ENCODE measurements at places on chromosomes 1 and 21.

DNA sequence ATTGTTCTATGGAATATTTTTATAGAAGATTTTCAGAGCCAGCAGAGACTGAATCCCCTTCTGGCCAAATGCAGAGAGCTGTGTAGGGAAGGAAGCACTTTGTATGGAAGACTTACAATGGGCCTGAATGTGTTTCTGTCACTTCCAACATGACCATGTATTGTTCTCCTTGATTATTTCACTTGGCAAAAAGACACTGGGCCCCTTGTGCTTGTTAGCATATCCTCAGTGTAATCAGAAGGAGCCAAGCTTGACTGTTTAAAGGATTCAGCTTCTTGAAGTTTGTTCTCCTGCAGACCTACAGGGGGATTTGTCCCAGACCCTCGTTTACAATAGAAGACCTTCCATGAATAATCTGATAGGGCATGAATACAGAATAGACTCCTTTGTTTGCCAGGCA is 48.1 kb upstream of the UBE2U start:
- DNase-seq = no peak

DNA sequence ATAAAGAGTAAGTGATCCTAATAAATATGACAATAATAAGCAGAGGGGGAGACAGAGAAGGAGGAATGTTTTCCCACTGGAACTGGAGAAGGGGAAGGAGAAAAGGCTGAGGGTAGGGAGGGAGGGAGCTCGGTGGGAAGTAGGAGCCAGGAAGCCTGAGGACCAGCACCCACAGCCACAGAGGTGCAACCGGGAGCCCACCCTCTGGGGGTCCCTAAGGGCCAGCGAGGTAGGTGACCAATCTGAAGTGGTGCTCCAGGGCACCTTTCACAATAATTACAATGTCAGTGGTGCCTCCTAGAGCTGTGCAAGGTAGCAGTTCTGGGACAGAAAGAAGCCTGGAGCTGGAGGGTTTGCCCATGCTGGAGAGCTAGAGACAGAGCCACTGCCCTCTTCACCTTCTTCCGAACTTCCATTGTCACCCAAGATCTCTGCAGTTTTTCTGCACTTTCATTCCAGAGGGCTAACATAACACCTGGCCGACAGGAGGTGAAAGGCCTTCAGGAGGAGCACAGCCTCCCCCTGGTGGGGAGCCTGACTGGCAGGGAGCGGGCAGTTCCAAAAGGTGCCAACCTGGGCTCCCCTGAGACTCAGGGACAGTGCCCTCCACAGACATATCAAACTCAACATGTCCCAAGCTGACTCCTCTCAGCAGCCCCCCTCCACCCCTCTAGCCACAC is 4.1 kb upstream of the AHCYL1 start:
- DNase-seq = no peak

DNA sequence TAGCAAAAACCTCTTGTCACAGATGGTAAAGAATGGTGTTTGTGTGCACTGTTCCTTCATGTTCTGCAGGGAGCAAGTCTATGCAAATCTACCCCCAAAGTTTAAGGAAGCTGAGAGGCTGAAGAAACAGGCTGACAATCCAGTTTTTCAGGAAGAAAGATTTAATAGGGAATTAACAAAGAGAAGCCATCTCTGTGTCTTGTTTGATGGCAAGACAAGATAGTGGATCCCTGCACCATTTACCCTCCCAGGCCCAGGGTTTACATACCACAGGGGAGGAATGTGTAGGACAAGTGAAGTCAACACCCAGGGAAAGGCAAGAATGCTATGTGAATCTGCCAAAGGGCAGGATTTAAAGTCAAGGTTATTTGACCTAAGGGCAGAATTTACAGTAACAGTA is 48.1 kb upstream of the FNBP1L start:
- no peak for DNase-seq

- DNase-seq = no peak
Measured at GRCh38 chr1:111486431-111486830, 12.6 kb downstream of the C1orf162 start.

DNA sequence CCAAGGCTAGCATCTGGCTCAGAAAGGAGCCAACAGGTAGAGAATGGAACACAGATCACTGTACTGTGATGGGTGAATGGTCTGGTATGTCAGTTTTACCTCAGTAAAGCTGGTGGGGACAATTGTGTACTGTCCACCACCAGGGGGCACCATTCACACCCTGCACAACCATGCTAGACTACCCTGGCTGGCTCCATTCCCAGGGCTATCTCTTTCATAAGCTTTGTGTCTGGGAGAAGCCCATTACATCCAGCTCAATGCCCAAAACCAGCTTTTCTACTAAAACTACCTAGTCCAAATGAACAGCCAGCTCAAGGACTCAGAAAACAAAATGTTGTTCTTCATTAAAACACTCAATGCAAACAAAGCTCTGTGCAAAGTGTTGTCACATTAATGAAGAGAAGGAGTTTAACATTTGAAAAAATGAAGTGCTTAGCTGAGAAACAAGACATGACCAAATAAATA is 62.0 kb upstream of the RASAL2 start:
- DNase-seq = no peak

GRCh38 chr1:6923416-6923815 is 138.2 kb downstream of the CAMTA1 start:
- no peak for DNase-seq

GRCh38 chr1:201309416-201309815 is 26.1 kb downstream of the PKP1 start:
- DNase-seq = no peak

DNA sequence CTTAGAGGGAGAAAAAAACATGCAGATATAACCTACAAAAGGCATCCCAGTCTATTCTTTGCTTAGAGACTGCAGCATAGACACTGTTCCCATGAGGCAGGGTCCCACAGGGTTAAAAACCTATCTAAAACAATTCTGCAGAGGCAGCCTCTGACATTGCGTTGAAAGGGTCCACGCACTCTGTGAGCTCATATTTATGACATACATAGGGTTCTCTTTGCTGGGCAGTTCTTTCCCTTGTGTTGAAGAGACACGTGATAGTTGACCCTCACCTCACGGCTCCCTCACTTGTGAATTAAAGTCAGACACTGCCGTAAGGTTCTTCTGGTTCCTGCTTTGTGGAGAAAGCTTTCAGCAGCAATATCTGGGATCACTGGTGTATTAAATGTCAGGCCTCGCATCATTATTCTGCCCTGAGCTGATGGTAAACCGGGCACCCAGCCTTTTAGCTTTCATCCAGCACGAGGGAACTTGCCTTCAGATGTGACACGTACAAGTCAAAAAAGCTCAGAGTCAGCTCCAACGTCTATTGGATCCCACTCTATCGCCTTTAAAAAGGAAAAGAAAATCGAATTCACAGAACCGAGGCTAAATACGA is 52.8 kb upstream of the HNRNPU start:
- DNase-seq = no peak

DNA sequence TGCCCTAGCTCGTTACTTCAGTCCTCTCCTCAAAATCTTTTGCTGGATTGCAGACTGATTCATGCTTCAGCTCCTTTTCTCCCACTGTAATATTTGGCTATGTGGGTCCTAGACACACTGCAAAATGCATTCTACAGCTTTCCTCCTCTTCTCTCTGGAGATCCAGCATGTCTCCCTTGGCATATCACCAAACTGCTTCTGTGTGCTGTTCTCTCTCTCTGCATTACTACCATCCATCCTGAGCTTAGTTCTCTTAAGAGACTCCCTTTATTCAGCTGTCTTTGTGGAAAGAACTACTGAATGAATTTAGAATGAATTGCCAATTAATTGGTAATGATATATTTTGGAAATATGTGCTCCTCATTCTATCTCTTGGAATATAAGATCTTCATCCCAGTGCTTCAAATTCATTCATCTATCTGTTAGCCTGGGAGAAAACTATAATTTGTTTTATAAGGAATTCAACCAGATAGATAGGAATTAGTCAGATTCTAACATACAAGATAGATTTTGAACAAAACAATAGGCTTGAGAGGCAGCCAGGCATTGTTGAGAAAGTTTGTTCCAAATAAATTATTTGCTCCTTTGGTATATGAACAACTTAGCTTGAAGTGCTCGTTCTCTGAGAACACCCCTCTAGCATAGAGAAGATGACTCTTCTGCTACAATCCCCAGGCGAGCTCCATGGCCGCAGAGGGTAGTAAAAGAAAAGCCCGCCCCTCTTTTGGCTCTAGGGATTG is 71.9 kb downstream of the NTMT2 start:
- no peak for DNase-seq

- no peak for DNase-seq
Measured at GRCh38 chr1:4693891-4694290, 39.5 kb downstream of the AJAP1 start.

DNA sequence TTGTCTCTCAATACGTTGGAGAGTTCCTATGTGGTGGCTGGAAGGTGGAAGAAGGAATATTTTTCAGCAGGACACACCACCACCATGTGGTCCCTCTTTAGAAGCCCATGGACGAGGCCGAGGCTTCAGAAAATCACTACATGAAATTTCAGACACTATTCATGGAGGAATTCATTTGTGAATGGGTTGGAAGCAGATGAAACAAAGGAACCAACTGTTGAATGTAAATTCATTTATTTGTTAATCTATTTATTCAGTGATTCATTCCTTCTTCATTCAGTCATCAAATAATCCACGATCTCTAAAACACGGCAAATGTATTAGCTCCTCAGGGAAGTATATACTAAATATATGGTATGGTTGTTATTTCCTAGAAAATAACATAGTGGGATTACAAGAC is 12.2 kb downstream of the SLC35F3 start:
- no peak for DNase-seq

GRCh38 chr1:99397029-99397428 is 132.7 kb downstream of the PLPPR4 start:
- DNase-seq = no peak

GRCh38 chr1:185532856-185533255 is 201.3 kb upstream of the HMCN1 start:
- no peak for DNase-seq

DNA sequence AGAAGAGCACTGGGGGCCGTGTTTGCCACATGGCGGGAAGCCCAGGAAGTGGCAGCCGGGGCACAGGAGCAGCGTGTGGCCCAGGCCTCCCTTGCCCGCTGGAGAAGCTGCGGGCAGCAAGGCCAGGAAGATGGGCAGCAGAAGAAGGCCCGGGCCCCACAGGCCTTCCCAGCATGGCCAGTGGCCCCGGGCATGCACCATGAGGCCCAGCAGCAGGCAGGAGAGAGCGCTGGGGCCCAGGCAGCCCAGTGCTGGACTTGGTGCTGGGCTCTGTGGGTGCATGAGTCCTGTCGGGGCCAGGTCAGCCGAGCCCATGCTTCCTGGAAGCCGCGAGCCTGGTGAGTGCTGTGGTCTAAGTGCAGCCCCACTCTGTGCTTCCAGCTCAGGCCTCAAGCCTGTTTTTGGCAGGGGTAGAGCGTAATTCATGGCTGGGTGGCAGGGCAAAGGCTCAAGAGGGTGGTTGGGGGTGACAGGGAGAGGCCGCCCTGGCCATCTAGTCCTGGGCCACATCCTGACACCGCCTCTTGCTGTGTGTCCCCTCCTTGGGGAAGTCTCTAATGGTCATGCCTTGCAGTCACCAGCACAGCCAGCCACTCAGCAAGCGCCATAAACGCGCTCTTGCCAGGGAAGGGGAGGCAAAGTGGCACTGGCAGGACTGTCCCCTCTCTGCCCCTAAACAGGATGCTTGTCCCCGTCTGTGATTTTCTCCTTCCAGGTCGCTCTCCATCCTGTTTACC is 21.3 kb downstream of the MTHFR start:
- DNase-seq = no peak

DNA sequence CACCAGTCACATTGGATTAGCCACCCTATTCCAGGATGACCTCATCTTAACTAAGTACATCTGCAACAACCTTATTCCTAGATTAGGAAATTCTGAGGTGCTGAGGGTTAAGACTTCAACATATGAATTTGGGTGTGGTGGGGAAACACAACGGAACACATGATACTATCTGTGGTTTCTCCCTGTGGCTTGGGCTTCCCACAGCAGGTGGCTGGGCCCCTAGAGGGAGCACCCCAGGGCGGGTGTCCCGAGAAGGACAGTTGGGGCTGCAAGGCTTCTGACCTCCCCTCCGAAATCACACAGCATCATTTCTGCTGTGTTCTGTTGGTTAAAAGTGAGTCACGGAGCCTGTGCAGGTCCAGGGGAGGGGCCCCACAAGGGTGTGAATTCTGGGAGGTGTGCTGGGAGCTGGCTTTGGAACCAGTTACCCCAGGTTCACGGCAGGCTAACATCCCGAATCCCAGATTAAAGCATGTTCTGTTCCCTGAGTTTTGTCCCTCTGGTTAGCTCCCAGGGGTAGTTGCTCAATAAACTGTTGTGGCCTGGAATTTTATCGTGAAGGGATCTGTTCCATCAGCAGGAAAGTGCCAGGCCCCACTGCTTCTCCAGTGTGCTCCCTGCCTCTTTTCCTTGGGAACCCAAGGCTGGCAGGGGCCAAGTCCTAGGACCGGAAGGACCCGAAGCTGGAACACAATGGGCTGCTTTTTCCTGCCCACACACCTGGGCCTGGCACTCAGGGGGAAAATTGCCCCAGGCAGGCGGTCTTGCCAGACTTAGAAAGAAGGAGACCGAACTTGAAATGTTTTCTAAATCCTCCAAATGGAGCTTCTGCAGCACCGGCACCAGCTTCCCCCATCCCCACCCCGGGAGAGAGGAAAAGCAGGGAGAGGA is 154.0 kb upstream of the WNT4 start:
- DNase-seq = no peak

DNA sequence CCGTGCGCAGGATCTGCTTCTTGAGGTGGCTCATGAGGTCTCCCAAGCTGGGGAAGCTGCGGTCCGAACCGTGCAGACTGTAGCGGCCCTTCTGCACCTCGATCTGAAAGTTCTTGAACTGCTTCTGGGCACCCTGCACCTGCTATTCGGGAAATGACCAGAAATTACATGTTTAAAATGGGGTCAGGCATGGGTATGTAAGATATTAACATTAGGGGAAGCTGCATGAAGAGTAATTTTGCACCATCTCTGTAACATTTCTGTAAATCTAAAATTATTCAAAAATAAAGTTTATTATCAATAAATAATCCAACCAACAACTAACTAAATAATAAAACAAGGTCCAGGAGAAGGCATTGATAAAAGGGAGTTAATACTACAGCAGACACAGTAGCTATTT is 110.7 kb downstream of the RAVER2 start:
- DNase-seq = no peak

DNA sequence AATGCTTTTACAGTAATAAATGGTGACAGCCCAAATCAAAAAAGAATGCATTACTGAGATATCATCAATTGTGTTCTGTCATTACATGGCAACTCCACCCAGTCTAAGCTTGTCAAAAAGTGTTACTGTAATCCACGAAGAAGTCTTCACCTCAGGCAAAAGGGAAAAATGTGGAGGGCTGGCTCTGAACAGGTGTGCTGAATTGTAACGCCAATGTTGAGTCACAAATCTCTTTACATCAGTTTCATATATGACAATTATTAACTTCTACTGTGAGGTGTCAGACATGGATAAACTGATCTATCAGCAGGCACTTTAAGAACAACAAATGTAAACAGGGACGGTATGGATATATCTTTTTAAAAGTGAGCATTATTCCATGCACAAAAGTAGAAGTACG is 98.5 kb upstream of the DMRTA2 start:
- DNase-seq = no peak

- no peak for DNase-seq
Measured at GRCh38 chr1:30145723-30146303, 577.6 kb downstream of the MATN1 start.

All from stimulated activated CD4-positive, alpha-beta T cell treated with anti-CD3 and anti-CD28 coated beads, Interleukin-1b, Interleukin-23, amount 100 ng/mL, for 1 hour (primary cell).